Activated CD4-positive, alpha-beta T cell treated with anti-CD3 and anti-CD28 coated beads, Interleukin-2, amount 10 ng/mL, durations not matched to agents 7 days and 5 days (primary cell): ENCODE measurements at places on chromosomes 6 and 20.

DNA sequence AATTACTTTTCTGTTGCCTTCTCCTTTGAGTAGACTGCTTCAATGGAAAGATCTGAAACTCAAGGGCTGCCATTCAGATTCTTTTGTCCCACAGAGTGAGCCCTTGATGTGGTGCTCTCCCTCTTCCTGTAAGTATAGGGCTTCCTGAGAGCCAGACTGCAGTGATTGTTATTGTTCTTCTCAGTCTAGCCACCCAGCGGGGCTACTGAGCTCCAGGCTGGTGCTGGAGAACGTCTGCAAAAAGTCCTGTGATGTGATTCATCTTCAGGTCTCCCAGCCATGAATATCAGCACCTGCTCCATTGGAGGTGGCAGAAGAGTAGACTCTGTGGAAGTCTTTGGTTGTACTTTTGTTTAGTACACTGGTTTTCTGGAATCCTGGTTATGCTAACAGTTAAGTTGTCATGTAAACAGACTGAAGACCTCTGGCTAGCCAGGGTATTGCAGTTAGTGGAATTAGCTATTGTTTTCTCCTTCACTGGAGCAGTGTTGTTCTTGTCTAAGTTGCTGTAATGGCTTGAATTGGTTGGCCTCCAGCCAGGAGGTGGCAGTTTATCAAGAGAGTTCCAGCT lies 240.9 kb downstream of the COL12A1 start:
- H3K4me3 ChIP-seq, result no peak overlapping the region
- H3K27me3 ChIP-seq, result no peaks in the 10 kb centered on the region
- no peaks in the 10 kb centered on the region for H3K4me1 ChIP-seq
- no peaks in the 10 kb centered on the region for H3K36me3 ChIP-seq

- H3K4me3 ChIP-seq, result no peak overlapping the region
- no peak for DNase-seq
- H3K27me3 ChIP-seq, result no peaks in the 10 kb centered on the region
- peaks cover 85% of the 10 kb centered on the region for H3K4me1 ChIP-seq
- peaks cover 77% of the 10 kb centered on the region for H3K36me3 ChIP-seq
Measured at GRCh38 chr20:48758206-48758820, 69.5 kb downstream of the PREX1 start.

GRCh38 chr6:117605169-117605826 lies 3.0 kb upstream of the GOPC start:
- peaks cover under 1% of the 10 kb centered on the region for H3K36me3 ChIP-seq
- no peak overlapping the region for H3K27ac ChIP-seq
- no peak overlapping the region for H3K4me3 ChIP-seq
- H3K4me1 ChIP-seq, result peaks cover 18% of the 10 kb centered on the region
- peaks cover 3% of the 10 kb centered on the region for H3K27me3 ChIP-seq

DNA sequence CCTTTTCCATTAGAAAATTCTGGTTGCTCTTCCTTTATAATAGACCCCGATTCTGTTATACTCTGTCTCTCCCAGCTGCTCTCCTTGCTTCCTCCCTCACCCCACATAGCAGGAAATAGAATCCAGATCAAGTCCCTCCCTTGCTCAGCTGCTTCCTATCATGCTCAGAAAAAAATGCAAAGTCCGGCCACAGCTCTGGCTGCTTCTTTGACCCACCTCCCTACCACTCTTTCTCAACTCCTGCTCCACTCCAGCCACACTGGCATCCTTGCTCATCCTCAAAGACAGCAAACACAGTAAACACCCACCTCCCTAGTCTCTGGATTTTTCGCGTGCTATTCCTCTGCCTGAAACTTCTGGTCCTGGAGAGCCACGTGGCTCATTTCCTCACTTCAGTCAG lies 9.1 kb upstream of the SLC22A16 start:
- H3K36me3 ChIP-seq, result no peaks in the 10 kb centered on the region
- no peaks in the 10 kb centered on the region for H3K4me1 ChIP-seq
- H3K4me3 ChIP-seq, result no peak overlapping the region
- H3K27ac ChIP-seq, result peak overlapping the region; percentile 11
- DNase-seq, result no peak

DNA sequence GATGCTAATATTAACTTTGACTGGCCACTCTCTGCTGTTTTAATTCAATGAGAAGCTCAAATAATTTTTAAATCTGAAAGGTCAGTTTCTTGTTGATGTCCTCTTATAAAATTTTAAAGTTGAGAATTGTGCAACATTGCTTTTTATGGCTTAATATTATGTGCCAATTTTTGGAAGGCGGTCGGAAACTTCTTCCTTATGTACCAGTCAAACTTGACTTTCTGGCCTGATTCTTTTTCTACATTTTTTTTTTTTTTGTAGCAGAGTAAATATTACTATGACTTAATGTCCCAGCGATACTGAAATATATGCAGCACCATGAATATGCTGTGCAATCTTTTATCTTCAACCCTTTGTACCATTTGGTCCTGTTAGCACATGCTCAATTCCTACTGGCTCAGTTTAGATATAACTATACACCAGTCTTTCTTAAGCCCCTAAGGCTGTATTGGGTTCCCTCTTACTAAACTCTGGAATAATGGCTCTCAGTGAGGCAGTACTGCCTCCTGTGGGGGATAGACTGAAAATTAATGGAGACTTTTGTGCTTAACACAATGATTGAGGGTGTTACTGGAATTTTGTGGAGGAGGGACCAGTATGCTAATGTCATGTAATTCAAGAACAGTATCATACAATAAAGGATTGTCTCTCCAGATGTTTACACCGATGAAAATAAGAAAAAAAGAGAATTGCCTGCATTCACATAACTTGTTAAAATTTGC lies 156.4 kb upstream of the SYNCRIP start:
- H3K27me3 ChIP-seq, result peaks cover 8% of the 10 kb centered on the region
- no peak overlapping the region for H3K27ac ChIP-seq
- no peaks in the 10 kb centered on the region for H3K36me3 ChIP-seq
- no peaks in the 10 kb centered on the region for H3K4me1 ChIP-seq
- DNase-seq, result no peak
